ENCODE measurements at places on chromosomes 11 and 22. TPM values are rescaled to one million over a fixed set of nuclear protein-coding genes. Genes with fewer than 3 reads are reported as not detected.

Gene MN1
- 0.07 TPM for total RNA-seq

Gene APOL4
- total RNA-seq = not detected

DNA sequence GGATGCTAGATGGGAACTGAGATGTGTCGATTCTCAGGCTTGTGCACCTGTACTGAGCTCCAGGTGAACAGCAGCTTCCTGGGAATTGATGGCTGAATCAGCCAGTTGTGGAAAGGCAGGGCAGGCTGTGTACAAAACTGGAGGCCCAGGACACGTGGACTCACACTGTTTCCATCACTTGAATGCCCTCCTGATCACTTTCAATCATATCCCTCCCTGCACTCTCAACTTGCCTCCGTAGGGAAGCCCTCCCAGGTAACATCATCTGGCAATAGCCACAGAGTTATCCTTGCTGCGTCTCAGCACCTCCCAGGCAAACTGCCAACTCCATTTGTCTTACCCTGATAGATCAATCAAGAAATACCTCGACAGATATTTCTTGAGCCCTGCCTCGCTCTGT lies 10.1 kb downstream of the FAM83F start:
- DNase-seq = no peak

DNA sequence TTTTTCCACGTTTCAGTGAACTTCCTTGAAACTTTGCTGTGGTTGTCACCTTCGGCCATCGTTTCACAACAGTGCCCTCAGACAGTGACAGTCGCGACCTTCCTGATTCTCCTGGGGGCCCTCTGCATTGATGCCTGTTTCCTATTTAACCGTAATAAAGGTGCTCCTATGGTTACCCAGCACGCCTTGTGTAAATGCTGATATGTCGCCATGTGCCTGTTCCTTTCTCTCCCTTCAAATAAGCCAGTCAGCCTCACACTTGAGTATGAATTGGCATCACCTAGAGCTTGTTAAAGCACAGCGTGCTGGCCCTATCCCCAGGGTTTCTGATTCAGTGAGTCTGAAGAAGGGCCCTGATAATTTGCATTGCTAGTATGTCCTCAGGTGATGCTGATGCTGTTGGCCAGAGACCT lies 104.8 kb downstream of the MICAL2 start:
- no peak for DNase-seq

- no peak for DNase-seq
Observed at GRCh38 chr11:34749666-34750659, 129.1 kb downstream of the EHF start.

GRCh38 chr22:27212617-27213177 lies 555.3 kb downstream of the MIAT start:
- no peak for DNase-seq
